Activated gamma-delta T cell treated with Interleukin-2 at 50 U/mL for 16 hours (primary cell): ENCODE measurements at places on chromosomes 5 and 9.

GRCh38 chr5:146016764-146017484, 80.5 kb downstream of the SH3RF2 start:
- no peak for DNase-seq

GRCh38 chr9:91690540-91691249, 259.3 kb downstream of the ROR2 start:
- DNase-seq = no peak

DNA sequence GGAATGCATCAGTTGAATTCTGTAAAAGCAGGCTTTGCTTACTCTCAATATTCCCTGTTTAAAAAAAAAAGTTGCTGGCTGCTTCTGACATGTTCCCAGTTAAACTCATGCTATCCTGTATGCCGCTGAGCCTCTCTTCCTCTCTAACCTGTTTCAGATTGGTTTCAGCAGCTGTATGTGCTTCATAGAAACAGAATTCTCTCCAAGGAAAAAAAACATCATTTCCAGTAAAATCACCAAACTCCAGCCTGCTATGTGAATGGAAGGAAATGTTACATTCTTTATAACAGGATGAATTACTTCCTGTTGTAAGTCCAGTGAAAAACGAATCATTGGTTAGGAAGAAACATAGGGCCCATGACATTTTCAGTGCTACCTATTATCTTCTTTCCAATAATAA, 25.7 kb upstream of the KCNV2 start:
- no peak for DNase-seq

GRCh38 chr5:176342158-176342483, 19.4 kb downstream of the KIAA1191 start:
- no peak for DNase-seq

DNA sequence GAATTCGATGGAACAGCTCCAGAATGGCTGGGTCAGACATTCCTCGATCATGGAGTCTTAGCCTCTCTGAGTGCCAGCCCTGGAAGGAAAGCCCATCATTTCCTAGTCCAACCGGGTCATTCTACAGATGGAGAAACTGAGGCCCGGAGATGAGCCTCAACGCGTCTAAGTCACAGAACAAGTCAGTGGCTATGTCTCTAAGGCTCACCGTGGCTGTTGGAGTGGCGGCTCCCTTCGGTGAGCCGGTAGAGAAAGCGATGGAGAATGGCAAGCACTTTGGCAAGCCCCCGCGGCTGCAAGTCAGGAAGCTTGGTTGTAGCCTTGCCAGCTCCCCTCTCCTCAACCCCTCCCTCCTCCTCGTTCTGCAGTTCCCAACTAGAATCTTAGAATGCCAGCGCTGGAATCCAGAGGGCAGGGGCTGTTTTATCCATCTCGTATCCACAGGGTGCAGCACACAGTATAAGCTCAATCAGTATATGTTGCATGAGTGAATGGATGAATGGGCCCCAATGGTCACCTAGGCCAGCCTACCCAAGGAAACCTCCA, 438 bp upstream of the ARSI start:
- DNase-seq = no peak

DNA sequence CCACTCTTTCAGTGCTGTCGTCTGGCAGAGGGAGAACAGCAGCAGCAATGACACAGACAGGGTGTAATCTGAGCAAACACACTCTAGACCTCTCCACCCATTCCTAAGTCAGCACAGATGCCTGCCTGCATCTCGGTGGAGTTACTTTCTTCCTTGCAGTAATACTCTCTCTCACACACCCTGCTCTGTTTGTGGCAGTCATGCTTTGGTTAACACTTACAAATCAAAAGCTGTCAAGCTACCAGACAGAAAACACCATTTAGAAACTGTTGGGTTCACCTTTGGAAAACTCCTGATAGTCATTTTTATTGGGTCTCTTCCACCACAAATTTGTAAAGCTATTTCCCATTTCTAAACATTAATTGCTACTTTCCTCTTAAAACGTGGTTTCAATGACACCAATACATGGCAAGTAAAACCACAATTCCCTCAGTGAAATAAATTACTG, 27.3 kb downstream of the LHFPL2 start:
- DNase-seq = no peak

- no peak for DNase-seq
Measured at GRCh38 chr5:150021491-150022157, 21.1 kb downstream of the HMGXB3 start.

- no peak for DNase-seq
Measured at GRCh38 chr5:151449839-151450238, 2.4 kb downstream of the SLC36A1 start.

GRCh38 chr9:35380039-35380438, 109.9 kb upstream of the RUSC2 start:
- no peak for DNase-seq

GRCh38 chr5:139272471-139273321, 20.8 kb upstream of the MATR3 start:
- peak; percentile 19 for DNase-seq

GRCh38 chr9:20446248-20446647, 176.1 kb downstream of the MLLT3 start:
- no peak for DNase-seq

GRCh38 chr9:128149001-128149701, at the start of gene LCN2:
Gene LCN2 (plus strand): TSS chr9:128149453. CDS start chr9:128149526, 73 bp downstream.
- DNase-seq = no peak

DNA sequence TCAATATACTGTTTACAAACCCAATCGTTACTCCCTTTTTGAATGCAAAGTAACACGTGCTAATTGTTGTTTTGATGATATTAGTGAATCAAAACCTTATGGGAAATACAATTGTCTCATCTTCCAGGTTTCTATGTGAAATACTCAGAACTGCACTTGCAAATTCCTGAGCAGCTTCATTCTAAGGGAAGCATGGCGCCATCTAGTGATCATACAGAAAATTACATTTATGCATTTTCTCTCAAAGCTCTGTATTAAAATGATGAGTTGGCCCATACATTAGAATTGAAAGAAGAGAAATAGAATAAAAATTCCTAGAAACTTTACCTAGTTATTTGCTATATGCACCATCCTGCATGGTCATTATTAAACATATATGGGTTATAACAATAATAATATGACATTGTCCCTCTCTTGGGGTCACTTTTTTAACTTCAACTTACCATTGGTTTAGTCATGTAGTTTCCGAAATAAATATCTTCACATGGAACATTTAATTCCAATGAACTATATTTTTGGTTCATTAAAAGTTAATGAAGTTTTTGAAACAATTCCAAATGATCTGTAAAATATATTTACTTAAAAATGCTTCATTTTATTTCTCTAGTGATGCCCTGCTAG, 220.0 kb downstream of the PDE4D start:
- DNase-seq = no peak

DNA sequence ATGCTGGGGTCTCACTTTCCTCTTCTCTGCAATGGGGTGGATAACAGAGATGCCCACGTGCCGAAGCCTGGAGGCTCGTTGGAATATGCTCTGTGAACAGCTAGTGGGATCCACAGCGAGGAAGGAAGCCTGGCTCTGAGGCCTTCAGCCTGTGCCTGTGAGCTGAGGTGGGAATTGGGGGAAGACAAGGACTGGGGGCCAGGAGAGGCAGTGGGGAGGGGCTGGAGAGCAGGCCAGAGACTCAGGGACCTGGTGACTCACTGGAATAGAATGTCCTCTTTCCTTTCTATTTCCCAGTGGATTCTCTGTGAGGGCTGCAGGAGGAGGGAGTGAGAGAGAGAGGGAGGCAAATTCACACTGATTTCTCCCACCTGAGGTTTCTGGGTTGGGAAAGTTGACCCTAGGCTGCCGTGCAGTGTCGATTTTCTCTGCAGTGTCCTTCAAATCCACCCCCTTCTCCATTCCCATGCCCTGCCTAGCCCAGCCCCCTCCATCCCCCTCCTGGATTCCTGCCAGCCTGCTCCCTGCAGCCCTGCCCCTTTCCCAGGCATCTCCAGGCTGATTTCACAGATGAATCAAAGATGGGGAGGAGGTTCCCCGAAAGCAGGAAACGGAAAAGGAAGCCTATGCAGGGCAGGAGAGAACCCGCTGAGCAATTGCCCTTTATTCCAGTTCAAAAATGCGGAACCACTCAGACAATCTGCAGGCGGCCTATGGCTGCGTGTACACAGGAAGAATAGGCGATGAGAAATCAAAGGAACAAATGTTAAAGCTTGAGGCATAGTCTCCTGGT, 1.4 kb upstream of the SPAAR start:
- no peak for DNase-seq

- no peak for DNase-seq
Measured at GRCh38 chr9:36759141-36759540, 186.4 kb downstream of the MELK start.

DNA sequence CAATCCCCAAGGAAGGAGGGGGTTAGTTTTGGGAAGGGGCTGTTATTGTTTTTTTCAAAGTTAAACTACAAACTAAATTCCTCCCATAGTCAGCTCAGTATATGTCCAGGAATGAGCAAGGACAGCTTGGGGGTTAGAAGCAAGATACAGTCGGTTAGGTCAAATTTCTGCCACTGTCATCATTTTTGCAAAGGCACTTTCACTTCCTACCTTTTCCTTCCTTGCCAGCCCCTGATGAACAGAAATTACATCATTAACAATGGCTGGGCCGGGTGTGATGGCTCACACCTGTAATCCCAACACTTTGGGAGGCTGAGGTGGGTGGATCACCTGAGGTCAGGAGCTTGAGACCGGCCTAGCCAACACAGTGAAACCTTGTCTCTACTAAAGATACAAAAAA, 51.5 kb upstream of the HRH2 start:
- no peak for DNase-seq

DNA sequence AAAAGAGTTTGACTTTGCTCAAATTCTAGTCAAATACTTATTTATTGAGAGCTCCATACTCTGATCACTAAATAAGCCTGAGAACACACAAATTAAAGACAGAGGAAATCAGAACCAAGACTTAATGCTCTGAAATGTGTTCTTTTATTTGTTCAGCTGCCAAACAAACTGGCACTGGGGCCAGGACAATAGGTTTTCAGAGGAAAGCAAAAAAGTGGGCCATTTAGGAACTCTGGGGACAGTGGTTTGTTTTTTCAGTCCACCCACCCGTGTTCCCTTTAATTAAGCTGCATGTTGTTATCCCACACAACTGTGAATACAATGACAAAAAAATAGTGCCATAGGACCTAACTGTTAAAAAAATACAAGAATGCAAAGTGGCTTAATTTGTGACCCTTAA, 95.4 kb upstream of the RETREG1 start:
- no peak for DNase-seq

GRCh38 chr9:134644725-134645606, 3.4 kb downstream of the COL5A1 start:
- no peak for DNase-seq
